ENCODE measurements at places on chromosomes 12 and 14. TPM values are rescaled to one million over a fixed set of nuclear protein-coding genes. Genes with fewer than 3 reads are reported as not detected.

- peak; percentile 83 for DNase-seq
Observed at GRCh38 chr14:60514741-60515491, 6.0 kb downstream of the SIX6 start.

The GPR135 gene
- 1.1 TPM for total RNA-seq

- no peak for DNase-seq
Observed at GRCh38 chr12:31510034-31510433, 80.9 kb downstream of the DENND5B start.

DNA sequence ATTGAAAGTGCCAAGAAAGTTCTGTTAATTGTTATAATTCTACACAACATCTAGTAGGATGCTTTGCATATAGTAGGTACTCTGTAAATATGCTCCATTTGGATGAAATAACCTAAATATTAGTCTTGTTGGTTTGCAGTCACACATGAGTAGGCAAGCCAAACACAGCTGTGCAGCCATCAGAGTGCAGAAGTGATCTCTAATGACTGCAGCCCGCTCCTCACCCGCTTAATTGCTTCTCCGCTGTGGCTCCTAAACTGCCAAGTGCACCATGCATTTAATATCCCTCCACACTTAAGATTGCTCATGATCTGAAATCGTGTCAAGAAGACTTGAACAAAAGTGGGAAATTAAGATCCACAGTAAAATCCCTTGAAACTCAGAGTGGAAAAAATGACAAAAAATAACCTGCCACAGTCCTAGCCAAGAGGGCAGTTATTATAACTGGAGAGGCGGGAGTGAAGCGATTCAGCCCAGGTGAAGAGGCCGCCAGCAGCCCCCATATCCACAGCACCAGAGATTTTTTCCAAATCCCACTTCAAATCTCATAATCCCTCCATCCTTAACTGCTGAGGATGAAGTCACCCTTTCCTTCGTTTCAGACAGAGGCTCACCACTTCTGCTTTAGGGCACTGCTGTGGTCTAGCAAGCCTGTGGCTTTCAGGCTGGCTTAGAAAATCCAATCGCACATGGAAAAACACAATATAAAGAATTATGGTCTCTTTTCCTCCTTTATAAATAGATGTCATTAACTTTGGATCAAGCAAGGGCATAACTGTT is 69.5 kb downstream of the TMEM30B start:
- no peak for DNase-seq

DNA sequence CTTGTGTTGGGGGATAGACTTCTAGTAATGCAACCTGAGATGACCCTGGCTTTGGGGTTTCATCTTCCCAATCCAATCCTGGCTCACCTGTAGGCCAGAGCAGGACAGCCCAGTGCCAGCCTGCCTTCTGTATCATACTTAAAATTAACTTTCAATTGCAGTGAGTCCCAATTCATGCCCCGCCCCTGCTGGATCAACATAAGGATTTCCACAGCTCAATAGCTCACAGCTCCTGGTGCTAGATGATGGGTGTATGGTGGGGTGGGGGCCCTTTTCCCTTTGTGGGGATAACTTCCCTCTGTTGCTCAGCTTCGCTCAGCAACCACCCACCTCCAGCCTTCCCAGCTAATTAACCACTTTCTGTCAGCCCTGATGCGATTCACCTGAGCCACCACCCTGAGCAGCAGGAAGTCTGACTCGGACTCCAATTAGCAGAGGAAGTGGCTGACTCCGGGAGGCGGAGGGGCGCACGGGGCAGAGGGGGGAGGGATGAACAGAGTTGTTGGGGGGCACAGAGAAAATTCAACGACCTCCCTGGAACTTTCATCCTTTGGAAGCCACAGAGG is 24.3 kb upstream of the CHGA start:
- no peak for DNase-seq

The FBLN5 gene
- 3.5 TPM for total RNA-seq

DNA sequence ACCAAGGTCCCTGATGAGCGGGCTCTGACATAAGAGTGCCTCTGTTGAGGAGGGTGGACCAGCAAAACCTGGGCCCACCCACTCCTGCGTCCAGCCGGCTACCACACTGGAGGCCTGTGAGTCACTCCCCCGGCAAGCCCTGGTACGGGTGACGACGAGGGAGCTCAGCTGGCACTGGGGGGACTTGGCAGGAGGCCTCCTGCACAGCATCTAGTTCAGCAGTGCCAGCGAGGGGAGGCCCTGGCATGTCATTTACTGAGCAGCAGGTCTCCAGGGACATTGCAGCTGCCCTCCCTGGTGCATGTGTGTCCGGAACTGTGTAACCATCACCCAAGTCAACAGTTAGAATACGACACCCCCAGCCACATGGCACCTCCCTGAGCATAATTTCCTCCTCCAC is 24.4 kb downstream of the CD9 start:
- no peak for DNase-seq

DNA sequence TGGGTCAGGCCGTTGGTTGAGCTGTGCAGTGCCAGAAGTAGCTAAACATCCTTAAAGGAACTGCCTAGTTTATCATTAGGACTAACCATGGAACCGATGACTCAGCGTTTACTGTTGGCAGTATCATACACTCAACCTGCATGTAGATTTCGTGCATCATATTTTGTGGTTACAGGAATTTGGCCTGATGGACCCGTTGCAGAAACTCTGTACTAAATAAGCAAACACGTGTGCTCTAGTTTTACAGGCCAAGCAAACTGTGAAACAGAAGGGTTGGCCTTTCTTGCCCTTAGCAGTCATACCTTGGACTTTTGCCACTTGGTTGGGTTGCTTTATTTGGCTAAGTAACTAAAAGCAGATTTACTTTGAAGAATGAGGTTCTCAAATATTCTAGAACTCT is 35.6 kb downstream of the DGLUCY start:
- no peak for DNase-seq

The RPGRIP1 gene
- 0.65 TPM for total RNA-seq

DNA sequence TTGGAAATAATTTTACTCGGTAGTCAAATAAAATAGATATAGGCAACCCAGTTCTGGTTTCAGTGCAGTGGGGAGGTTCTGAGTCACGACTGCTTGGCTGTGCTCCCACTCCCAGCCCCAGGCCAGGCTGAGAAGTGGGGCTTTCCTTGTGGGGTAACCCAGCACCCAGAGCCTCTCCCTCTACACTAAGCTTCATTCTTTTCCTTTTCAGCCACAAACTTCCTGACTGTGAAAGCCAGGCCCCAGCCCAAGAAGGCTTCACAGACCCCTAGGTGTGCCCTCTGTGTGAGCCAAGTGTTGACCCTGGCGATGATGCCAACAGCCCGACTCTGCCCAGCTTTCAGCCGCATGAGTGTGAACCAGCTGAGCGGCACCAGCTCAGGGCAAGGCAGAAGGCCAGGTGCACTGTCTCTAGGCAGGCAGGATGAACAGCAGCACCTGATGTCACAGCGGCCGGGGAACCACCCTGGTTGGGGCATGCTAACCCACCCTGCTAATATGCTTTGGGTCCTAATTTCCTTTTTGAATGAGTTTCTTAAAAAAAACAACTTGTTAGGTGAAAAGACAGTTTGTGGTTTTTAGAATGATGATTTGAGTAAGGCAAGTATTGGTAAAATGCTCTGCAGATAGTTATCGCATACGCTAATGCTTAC is 42.2 kb upstream of the ATP23 start:
- no peak for DNase-seq

DNA sequence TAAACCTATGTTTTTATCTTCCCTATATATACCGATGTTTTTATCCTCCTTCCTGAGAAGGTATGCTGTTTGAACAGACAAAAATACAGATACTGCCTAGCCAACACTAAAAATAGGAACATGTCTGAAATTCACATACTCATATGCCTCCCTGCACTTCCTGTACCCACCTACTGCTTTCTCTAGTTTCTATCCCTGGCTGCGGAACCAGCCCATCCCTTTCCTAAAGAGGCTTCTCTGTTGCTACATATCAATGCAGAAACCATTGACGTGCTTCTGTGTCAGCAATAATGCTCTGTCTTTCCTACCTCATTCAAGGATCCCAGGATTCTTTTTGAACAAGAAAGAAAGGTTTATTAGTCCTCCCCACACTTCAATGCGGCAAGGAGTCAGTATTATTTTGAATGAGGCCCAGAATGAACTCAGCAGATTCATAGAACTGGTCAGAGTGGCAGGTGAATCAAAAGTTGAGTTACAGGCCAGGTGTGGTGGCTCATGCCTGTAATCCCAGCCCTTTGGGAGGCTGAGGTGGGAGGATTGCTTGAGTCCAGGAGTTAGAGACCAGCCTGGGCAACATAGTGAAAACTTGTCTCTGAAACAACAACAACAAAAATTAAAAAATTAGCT is 67.8 kb upstream of the NAP1L1 start:
- DNase-seq: no peak

The LMNTD1 gene
- not detected for total RNA-seq

DNA sequence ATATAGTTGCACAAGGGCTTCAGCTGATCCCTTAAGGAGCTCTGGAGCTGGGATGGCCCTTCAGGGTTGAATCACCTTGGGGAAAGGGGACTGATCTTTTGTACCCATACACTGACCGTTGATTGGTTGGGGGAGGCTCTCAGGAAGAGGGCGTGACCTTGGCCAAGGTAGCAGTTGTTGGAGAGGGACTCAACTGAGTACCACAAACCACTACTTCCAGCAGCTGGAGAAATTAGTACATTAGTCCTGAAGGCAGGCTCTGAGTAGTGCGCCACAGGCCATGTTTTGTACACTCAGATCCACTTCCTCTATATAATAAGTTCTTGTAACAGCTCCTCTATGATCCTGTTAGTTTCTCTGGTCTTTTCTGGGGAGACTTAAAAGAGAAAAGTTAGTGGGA is 317.6 kb downstream of the CCDC91 start:
- DNase-seq: no peak

DNA sequence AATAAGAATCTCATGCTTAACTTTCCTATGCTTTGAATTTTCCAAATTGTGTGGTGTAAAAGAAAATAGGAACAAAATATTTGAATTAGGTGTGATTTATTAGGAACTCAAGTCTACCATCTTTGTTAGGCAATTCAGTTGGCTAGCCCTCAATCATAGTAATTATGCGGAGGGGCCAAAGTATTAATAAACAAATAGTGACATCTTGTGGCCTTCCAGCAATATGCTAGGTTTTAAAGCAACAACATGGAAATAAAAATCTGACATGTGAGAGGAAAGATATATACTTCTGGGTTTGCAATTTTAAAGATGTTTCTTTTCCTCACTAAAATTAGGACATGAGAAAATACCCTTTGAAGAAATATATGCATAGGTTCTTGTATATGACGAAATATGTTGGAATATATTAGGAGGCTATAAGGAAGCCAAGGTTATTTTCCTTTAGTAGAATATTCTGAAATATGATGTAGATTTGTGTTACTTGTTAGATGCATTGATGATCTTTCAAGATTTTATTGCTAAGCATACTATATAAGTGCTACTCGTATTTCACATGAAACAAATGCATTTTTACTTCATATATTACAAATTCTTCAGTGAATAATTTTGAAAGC is 200.4 kb downstream of the PTPRO start:
- DNase-seq: no peak

DNA sequence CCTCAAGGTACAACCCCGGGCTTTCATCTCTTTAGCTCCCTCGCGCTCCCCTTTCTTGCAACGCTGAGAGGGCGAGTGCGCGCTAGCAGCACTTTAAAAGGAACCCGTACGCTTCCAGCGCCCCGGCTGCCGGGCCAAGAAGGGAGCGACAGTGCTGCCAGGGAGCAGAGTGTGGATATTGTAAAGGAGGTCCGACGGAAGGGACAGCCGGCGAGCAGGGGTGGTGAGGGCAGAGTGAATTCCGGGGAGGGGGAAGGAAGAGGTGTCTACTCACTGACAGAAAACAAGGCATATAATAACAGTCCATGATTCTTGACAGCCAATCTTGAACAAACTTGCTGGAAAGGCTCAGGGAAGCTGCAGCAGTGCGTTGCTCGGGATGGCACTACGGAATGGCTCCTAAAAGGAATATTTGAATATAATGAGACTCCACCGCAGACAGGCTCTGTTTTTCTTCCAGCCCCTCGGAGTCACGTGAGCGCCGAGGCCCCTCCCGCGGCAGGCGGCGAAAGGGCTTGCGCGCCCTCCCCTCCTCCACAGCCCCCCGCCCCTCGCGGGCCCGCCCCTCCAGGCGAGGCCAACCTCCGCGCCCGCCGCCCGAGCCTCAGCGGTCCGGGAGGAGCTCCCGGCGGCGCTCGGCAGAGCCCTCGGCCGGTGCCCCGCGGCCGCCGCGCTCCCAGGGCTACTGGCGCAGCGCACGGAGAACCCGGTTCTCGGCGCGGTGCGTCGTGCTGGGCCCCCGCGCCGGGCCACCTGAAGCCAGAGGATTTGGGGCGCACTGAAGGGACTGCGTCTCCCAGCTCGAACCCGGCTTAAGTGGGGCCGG is 3.4 kb downstream of the BMP4 start:
- DNase-seq: no peak

The PLEKHH1 gene
- total RNA-seq: 33.3 TPM

The AVPR1A gene
- total RNA-seq: 0.20 TPM

DNA sequence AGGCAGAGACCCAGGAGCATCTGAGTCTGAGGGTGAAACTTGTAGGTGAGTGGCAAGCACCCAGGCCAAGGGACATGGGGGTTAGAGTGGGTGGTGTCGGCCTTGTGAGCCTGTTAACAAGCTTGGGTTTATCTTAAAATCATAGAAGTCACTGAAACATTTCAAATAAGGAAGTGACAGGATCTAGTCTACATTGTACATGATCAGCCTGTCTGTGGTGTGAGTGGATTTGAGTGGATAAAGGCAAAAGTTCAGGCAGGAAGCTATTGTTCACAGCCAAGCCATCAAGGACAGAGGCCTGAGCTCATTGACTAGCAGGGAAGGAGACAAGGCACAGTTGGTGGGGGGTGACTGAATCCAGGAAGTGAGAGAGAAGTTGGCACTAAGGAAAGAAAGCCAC is 59.3 kb upstream of the FKBP4 start:
- no peak for DNase-seq

DNA sequence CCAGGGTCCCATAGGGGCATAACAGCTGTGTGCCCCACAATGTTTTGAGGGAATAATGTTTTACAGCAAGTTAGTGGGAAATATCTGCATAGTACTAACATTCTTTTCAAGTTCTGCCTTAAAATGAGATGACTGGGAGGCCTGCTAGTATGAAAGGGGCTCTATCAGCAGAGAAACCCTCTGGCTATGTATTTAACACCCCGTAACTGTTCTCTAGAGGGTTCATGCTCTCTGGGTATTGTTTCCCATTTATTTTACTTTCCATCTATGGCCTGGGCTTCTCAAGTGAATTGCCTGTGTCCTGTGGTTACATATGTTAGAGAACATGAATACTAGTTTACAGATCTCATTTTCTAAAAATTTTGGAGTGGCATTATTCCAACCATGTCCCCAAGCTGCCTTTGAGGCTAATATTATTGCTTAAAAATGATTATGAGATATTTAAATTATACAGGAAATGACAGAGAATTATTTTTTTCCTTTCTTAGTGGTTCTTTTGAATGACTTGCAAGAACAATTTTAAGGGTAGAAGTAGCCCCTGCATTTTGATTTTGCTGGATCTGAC is 37.5 kb downstream of the GNG2 start:
- DNase-seq: no peak

The MFAP5 gene
- total RNA-seq: 0.86 TPM
